CD4-positive, alpha-beta T cell treated with Interleukin-17A for 4 hours (primary cell): ENCODE measurements at places on chromosomes 2 and 18.

GRCh38 chr2:150610670-150611279 is 123.3 kb upstream of the RND3 start:
- no peak for DNase-seq

- no peak for DNase-seq
Measured at GRCh38 chr2:68127358-68128242, 30.1 kb upstream of the PNO1 start.

GRCh38 chr2:127514485-127514884 is 11.8 kb downstream of the IWS1 start:
- no peak for DNase-seq

GRCh38 chr2:235049069-235049468 is 97.3 kb downstream of the SH3BP4 start:
- no peak for DNase-seq

DNA sequence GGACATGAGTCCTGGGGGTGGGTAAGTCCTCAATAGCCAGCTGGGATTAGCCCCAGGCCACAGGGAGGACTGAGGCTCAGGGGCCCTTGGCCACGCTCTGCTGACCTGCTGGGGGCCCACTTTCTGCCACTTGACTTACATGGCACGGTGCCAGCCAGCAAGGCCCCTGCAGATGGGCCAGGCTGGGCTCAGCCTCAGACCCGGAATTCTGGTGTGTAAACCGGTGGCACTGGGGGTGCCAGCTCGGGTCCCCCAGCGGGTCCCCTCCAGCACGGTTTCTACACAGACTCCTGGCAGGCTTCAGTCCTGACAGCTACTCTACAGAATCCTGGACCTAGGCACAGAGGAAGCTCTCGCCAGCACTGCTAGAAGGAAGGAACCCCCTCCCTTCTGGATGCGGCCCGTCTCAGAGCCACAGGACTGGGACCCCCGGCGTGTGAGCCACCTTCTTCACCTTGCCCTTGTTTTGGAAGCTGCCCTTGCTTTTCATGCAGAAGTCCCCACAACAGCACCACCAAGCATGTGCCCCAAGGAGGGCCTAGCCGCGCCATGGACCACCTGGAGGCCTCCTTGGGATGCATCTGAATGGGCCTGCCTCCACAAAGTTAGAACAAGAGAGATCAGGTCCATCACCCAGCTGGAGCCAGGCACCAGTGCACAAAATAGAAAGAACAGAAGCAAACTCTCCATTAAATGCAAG is 8.0 kb downstream of the HDAC4 start:
- no peak for DNase-seq

DNA sequence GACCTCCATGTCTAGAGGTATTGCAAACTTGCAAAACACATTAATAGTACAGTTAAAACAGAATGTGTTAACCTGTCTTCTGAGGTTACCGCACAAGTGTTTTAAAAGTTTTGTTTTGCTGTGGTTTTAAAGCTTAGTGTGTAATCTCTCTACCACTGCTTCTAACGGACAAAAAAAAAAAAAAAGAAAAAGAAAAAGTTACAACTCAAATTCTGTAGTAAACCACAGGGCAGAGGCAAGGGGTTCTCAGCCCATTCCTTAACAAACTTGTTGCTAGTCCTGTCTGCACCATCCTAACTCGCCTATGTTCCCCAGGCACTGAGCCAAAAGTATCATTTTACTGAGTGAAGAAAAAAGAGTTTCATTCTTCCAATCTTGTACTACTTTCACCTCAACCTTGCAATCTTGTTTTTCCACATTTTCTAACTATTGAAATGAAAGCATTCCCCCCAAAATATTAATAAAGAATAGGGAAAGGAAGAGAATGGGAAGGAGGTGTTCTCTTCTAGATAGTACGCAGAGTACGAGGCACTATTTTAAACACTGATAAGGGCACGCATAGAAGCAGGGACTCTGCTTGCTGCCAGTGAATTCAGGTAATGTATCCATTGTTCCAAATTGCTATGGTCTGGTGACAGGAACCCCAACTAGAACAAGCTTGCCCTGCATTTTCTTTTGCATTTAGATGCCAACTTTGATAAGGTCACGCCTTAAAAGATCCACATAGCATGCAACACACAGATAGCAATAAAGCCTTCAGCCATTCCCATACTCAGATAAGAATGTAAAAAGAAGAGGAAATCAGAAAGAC is 47.1 kb downstream of the IKZF2 start:
- peak; percentile 7 for DNase-seq
